ENCODE measurements at places on chromosomes 5 and 9. TPM values are rescaled to one million over a fixed set of nuclear protein-coding genes. Genes with fewer than 3 reads are reported as not detected.

DNA sequence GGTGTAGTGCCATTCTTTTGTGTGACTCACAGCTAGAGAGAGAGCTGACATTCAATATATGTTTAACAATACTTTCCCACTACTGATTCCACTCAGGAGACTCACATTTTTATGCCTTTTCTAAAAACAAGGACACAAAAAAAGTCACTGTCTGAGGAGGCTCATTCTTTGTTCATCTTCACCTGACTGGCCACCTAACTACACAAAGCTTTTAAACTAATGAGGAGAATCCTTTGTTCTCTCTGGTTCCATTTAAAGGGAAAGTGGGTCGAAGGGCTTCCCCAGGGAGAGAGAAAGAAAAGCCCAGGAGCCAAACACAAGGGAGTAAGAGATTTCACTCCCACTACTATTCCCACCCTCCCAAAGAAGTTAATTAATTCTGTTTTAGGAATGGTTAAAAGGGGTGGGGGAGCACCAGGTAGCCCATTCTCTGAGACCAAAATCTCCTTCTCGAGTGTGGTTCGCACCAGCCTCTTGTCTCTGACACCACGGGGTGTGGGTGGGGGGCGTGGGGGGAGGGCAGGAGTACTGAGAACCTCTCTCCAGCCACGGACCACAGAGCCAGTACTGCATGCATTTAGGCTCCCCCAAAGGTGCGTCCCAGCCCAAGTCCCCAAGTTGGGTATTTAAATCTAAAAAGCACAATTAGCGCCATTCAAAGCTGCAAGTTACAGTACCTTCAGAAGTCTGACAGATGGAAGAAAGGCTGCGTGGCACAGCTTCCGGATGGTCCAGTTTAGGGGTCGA lies 747 bp downstream of the TRPM3 start:
- no peak for DNase-seq

GRCh38 chr9:124259158-124259808 lies 1.5 kb downstream of the NEK6 start:
- DNase-seq: peak; percentile 70

- DNase-seq: no peak
Measured at GRCh38 chr5:54135042-54135441, 175.3 kb downstream of the ARL15 start.

GRCh38 chr5:158013939-158014338 lies 155.0 kb upstream of the CLINT1 start:
- no peak for DNase-seq

PDZD2 gene
- 14.7 TPM for polyA plus RNA-seq

ARHGEF39 gene
- polyA plus RNA-seq: 6.6 TPM

Data from right lung (tissue), 10 donors.